ENCODE measurements at places on chromosomes 3 and 15.

DNA sequence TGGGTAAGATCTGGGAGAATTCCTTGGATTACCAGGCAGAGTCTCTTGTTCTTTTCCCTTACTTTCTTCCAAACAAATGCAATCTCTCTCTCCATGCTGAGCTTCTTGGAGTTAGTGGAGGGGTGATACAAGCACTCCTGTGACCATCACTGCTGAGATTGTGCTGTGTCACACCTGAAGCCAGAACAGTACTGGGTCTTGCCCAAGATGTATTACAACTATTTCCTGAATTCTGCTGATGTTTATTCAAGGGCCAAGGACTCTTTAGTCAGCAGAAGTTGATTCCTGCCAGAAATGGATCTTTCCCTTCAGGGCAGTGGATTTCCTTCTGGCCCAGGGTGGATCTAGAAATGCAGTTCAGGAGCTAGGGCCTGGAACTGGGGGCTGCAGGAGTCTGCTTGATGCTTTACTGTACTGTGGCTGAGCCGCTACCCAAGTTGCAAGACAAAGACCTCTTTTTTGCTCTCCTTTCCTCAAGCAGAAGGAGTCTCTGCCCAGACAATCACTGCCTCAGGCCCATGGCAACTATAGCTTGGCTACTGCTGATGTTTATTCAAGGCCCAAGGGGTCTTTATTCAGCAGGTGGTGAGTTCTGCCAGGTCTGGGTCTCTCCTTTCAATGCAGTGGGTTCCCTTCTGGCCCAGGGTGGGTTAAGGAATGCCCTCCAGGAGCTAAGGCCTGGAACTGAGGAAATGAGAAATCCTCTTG is 98.8 kb downstream of the SH3GL3 start:
- DNase-seq = no peak

- no peak for DNase-seq
Observed at GRCh38 chr15:83978588-83978987, 257.0 kb upstream of the GOLGA6L4 start.

GRCh38 chr3:159275741-159276140 is 473.9 kb downstream of the MFSD1 start:
- DNase-seq = no peak

- no peak for DNase-seq
Observed at GRCh38 chr15:99257107-99257750, 5.9 kb downstream of the LRRC28 start.

DNA sequence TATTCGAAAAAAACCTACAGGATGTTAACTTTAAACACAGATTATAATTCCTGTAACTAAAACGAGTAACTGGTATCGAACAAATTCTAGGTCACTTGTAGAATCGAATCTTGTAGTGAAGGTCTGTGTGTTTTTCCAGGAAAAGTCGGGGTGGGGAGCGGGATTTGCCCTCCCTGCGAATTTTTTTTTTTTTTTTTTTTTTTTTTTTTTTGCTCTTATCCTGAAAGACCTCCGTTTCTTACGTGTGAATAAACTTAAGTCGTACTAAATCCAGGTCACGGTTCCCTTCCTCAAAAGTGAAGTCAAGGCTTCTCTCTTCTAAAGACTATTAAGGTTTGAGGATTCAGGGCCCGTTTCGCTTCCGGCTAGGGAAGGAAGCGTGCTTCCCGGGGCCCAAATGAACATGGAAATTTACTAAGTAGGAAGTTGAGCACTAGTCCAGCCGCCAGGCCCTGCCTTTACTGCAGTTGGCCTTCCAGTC is 770 bp downstream of the TBC1D5 start:
- no peak for DNase-seq

GRCh38 chr3:106575029-106575428 is 706.2 kb upstream of the CBLB start:
- DNase-seq = no peak

DNA sequence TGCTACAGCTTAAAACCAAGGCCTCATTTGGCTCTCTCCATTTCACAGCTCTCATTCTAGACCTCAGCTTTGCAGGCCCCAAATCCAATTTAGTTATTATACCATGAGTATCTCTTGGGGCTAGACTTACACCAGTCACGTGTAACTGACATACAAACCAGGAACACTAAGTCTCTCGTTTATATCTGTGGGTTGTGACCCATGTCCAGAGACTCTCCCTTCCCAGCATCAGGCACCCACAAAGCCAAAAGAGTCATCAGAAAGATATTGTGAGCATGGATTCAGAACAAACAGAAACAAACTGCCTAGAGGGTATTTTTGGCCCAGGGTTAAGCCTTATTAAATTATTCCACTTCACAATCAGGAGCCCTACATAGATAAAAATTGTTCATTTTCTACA is 5.6 kb upstream of the CCDC13 start:
- no peak for DNase-seq

DNA sequence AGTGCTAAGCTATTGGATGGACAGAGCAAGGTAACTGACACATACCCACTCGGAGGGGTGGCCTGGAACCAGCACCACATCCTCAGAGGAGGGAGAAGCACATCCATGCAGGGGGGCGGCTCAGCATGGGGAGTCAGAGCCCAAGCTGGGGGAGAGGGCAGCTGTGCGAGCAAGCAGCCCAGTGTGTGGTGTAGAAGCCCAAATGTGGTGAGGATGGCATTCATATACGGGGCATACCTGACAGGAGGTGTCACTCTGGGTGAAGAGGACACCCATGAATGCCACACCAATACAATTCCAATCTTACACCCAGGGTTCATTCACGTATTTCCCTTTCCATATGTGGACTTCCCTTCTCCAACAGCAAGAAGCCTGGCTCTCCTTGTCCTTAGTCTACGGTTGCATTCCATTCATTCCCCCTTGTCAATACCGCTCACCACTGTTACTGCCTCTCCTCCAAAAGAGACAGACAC is 58.7 kb upstream of the ACAN start:
- DNase-seq = no peak

DNA sequence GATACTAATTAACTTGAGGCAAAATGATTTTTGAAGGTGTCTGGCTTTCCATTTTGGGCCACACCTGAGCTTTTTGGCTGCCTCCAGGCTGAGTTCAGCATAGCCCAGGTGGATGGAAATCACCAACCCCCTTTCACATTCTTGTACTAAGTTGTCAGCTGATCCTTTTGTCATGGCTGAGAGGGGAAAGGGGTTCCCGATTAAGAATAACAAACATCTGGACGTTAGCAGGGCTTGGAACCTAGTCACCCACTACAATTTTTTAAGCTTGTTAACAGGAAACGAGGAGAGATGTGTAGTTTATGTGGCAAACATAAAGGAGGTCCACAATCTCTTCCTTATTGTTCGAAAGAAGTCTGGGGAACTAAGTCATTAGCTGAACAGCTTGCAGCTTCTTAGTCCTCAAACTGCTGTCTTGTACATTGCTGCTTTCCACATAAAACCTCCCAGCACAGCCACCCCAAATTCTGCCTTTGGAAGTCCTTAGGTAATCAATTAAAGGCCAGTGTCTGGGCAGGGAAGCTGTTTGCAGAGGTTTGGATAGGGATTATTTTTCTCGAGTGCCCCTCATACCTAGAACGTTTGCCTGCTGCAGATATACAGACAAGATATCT is 5.0 kb downstream of the NR2F2 start:
- no peak for DNase-seq

- no peak for DNase-seq
Observed at GRCh38 chr3:139642996-139643395, 34.8 kb downstream of the NMNAT3 start.

DNA sequence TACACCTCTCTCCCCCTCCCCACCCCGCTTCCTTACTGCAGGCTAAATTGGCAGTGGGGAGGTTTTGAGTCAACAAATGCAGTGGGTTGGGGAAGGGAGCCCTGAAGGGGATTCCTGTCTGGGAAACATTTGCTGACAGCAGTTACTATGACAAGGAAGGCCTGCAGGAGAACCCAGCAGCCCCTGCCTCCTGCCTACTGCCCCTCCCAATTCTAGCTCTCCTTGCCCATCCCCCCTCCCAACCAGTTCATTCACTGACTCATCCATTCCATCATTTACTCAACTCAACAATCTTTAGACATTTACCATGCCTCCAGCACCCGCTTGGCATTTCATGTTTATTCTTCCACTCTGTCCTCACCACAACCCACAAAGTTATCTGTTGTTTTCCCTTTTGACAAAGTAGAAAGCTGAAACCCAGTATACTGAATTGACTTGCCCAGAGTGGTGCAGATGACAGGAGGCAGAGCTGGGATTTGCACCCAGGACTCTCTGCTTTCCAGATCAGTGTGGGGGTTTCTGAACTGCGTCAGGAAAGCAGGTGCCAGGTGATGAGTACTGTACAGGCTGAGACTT is 75.0 kb downstream of the MAGEF1 start:
- DNase-seq = no peak

GRCh38 chr3:41863024-41863423 is 98.9 kb downstream of the ULK4 start:
- no peak for DNase-seq

DNA sequence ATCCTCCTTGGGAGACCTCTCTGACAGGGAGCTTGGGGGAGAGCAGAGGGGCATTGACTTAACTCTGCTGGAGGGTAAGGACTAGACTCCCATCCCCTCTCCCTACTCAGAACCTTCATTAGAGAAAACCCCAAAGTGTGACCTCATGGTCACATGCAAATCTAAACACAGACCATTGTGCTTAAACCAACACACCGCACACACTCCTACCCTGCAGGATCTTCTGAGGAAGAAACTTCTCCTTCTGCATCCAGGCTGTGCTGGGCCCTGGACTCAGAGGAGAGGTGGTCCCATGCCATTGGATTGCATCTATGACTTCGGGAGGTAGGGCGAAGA is 805 bp upstream of the PARP16 start:
- no peak for DNase-seq

- DNase-seq = no peak
Observed at GRCh38 chr15:44593042-44593736, 56.2 kb downstream of the EIF3J start.

DNA sequence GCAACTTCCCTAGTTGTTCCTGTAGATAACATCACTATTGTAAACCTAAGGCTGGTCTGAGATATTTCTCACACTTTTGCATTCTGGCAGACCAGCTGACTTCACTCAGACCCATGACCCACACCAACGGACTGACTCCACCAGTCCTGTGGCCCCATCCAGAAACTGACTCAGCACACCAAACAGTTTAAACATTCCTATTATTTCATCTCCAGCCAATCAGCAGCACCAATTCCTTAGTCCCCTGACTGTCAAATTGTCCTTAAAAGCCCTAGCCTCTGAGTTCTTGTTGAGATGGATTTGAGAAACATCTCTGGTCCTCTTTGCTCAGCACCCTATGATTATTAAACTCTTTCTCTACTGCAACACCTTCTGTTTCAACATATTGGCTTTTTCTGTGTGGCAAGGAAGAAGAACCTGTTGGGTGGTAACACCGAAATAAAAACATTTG is 12.2 kb upstream of the IDH2 start:
- DNase-seq = no peak

GRCh38 chr3:129820587-129820986 is 72.9 kb downstream of the TMCC1 start:
- DNase-seq = no peak

Measured in T-helper 22 cell (primary cell).